A549 treated with GW870086 at 1 μM for 4 hours (cell line): ENCODE measurements at places on chromosomes 6 and 20. TPM values are rescaled to one million over a fixed set of nuclear protein-coding genes. Genes with fewer than 3 reads are reported as not detected.

Gene PRL
- not detected in 5 replicates for total RNA-seq

Gene FRK
- total RNA-seq, result 1.5 to 2.4 TPM (median 2.3 TPM) in 5 replicates

Gene OPRL1
- 0.70 to 0.88 TPM (median 0.75 TPM) in 5 replicates for total RNA-seq

Gene LHFPL5
- 0.06 to 0.17 TPM (median 0.10 TPM) in 3 of 5 replicates, not detected in the others for total RNA-seq

Gene TMEM217
- total RNA-seq, result 0.33 to 1.7 TPM (median 0.72 TPM) in 5 replicates

Gene NOL7
- 67.0 to 84.3 TPM (median 72.5 TPM) in 5 replicates for total RNA-seq

Gene GGTLC1
- total RNA-seq, result not detected in 5 replicates

Gene WFDC10B
- not detected in 5 replicates for total RNA-seq

Gene PCK1
- total RNA-seq, result 0.02 to 0.30 TPM (median 0.07 TPM) in 4 of 5 replicates, not detected in the other

Gene LTA
- 0.17 to 0.34 TPM in 2 of 5 replicates, not detected in the others for total RNA-seq

Gene PHACTR1
- 0.09 TPM in 1 of 5 replicates, not detected in the others for total RNA-seq

Gene PSORS1C2
- not detected in 5 replicates for total RNA-seq

Gene CLIC5
- 0.10 TPM in 1 of 5 replicates, not detected in the others for total RNA-seq

Gene FLRT3
- total RNA-seq, result 1.1 to 1.6 TPM (median 1.3 TPM) in 5 replicates

Gene RNF146
- 8.2 to 11.2 TPM (median 10.5 TPM) in 5 replicates for total RNA-seq
